ENCODE measurements at places on chromosomes 2 and 18.

GRCh38 chr2:121960251-121960650, 204.8 kb downstream of the TSN start:
- no peak for DNase-seq

DNA sequence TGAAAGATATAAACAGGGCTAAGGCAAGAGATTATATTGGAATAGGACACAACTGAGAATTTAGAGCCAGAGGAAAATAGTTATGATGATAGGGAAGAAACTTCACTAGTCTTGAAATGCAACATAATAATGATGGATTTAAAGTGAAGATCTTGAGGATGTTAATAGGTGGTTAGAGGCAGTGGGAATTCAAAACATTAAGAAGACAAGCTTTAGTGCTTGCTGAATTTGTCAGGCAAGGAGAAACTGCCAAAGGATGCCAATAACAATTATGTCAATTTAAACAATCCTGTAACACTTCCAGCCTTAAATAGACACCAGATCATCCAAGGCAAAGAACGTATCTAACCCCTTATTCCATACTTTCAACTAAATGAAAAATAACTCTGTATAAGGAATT, 330.1 kb downstream of the ERBB4 start:
- no peak for DNase-seq

GRCh38 chr2:145861940-145862339, 1342.0 kb upstream of the ZEB2 start:
- no peak for DNase-seq

GRCh38 chr18:50791599-50792438, 28.0 kb downstream of the MRO start:
- no peak for DNase-seq

GRCh38 chr2:60964651-60965498, 52.6 kb upstream of the PEX13 start:
- DNase-seq, result no peak

DNA sequence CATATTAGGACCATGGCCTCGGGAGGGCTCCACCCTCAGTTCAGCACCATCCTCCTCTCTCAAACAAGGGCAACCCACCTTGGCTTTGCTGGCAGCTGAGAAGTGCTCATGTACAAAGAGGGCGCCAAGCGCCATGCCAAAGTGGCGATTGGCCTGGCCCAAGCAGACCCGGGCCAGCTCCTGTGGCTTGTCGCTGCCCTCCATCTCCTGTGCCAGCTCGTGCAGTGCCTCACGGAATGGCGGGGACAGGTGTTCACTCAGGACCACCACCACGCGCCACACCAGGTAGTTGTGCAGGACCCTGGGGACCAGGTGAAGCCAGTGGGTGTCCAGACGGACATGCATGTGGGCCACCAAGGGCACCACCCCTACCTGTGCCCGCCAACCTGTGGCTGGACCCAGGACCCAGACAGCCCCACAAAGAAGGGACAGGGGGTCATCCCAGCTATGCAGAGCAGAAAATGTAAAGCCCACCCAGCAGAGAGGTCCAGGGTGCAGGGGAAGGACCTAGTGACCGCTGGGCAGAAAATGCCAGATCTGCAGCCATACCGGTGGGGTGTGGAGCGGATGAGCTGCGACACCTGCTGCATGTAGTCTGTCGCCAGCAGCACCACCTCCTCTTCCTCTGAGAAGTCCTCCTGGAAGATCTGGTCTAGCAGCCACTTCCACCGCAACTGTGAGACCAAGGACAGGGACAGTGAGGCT, 3.6 kb downstream of the ECEL1 start:
- DNase-seq, result no peak

GRCh38 chr18:41674506-41674905, 280.5 kb upstream of the PIK3C3 start:
- DNase-seq, result no peak

GRCh38 chr2:190068764-190069163, 6.2 kb upstream of the MSTN start:
- no peak for DNase-seq

GRCh38 chr18:77784759-77785379, 535.2 kb downstream of the GALR1 start:
- no peak for DNase-seq

GRCh38 chr18:61842146-61842545, 50.7 kb downstream of the RNF152 start:
- no peak for DNase-seq

GRCh38 chr2:235059161-235059560, 107.3 kb downstream of the SH3BP4 start:
- DNase-seq, result no peak

GRCh38 chr2:121626777-121627524, 22.3 kb downstream of the CLASP1 start:
- DNase-seq, result no peak

DNA sequence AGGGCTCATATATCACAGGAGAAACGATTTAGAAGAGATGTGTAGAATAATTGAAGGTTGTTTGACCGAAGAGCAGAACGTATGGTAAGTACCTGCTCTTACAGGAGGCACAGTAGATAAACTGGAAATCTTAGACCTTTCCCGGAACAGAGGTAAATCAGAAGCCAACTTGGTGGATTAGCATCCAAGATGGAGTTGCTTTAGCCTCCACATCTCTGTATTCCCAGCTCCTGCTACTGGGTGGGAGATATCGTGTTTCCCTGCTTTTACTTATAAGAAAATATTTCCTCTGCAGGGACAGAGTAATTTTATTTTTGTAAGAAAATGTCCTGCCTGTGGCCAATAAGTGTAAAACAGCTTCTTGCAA, 164.5 kb downstream of the SLC39A10 start:
- no peak for DNase-seq

DNA sequence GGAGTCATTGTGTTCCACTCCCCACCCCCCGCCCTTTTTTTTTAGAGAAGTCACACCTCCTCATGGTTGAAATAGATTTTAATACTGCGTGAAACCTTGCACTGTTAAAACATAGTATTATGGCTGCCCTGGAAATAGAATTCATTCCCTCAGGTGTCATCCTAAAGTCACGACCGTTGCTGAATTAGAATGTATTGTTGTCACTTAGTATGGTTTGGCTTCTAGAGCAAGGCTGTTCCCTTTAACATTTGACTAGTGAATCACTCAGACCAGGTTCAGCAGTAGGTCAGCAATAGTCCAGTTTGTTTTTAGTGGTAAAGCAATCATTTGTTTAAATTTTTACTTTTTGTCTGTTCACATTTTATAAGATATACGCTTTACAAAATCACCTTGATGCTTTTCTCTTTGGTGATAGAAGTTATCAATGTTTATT, 1.2 kb downstream of the BABAM2 start:
- no peak for DNase-seq

DNA sequence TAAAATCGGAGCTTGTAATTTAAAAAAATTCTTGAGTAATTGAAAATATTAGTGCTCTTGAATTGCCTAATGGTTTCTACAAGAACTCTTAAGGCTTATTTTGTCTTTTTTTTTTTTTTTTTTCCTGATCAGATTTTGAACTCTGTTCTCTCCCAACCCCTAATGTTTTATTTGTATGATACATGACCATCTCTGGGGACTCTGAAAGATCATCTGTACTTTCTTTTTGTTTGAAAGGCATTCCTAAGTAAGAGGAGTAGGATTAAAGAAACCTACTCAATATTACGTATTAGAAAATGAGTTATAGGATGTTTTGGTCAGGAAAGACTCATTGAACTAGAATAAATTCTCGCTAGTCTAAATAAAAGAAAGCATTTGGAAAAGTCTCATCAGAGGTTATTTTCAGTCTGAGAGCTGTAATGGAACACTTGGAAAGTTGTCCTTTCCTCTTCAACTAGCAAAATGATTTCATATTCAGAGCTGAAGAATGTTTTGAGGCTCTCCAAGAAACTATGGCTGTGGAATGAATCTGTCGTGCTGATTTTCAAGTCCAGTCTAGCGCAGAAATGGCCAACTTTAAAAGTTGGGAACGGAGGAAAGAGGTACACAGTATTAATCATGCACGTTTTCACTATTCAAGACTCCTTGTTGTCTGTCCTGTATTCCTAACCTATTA, 182.7 kb downstream of the PRPF40A start:
- DNase-seq, result no peak

DNA sequence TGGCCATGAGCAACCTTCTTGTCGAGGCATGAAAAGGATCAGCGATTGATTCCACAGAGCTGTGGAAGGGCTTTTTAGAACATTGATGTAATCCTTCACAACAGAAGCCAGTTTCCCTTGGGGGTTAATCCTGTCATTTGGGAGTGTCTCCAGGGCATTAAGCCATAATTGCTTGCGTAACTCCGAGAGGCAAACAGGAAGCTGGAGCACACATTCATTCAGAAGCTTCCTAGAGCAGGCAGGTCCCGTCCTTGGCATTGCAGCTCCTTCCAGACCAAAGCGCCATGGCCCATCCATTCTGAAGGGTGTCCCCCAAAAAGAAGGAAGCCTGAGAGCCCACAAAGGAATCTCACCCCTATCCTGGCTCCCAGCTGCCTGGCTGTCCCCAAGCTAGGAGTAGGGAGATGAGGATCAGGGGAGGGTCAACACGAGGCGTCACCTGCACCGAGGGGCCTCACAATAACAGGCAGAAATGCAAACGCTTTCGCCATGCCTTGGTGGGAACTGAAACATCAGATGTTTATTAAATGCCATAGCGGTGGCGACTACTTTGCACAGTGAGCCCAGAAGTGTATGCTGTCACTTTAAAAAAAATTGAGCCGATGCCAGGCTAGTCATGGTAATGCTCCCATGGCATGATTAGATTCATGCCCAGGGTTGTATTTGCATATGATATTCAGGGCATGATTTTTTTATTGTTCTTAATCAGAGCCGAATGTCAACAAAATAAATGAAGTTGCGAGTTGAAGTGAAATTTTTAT, 339.4 kb downstream of the BCL11A start:
- no peak for DNase-seq

DNA sequence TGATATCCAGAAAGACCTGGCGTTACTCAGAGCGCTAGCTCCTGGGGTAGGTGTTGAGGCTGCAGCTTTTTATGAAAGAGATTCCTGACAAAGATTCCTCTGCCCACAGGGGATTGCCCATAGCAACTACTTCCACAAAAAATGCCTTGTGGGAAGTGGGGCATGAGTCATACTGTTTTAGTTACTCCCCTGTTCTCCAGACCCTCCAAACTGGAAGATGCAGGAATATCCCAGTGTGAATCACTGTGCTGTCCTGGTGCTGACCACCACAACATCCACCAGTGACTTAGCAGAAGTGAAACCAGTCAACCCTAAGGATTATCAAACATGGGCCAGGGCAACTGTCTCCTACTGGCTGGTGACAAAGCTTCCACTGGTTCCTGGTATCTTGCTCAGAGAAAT, 61.8 kb downstream of the CDH2 start:
- no peak for DNase-seq

- DNase-seq, result no peak
Observed at GRCh38 chr18:4536447-4536846, 81.3 kb upstream of the DLGAP1 start.

- DNase-seq, result no peak
Observed at GRCh38 chr2:219664944-219665343, 37.5 kb downstream of the SLC4A3 start.

GRCh38 chr2:123917241-123917640, 107.8 kb upstream of the CNTNAP5 start:
- no peak for DNase-seq

GRCh38 chr2:47019961-47020681, 104.5 kb upstream of the MCFD2 start:
- no peak for DNase-seq

DNA sequence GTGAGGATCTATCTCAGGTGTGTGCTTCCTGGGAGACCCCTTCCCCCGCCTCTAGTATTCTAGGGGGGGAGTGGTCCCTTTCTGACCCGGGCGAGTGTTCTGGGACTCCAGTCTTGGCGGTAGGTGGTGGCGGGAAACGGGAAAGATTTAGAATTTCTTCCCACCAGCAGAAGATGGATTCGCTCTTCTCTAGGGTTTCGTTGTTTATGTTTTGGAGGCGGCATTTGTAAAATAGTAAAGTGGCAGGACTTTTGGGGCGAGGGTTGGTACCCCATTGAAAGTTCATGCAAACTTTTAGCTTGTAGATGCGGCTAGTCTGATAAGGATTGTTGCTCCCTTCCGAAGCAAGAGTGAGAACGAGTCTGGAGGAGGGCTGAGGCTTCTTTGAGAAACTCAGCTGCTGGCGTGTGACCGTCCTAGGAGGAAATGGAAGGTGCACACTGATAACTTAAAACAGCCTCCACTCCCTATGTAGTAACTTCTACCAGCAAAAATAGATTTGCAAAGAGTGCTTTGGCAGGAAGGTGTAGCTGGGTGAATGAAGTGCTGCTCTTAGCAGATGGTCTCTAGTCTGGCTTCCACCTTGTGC, 412 bp downstream of the GPD2 start:
- no peak for DNase-seq

DNA sequence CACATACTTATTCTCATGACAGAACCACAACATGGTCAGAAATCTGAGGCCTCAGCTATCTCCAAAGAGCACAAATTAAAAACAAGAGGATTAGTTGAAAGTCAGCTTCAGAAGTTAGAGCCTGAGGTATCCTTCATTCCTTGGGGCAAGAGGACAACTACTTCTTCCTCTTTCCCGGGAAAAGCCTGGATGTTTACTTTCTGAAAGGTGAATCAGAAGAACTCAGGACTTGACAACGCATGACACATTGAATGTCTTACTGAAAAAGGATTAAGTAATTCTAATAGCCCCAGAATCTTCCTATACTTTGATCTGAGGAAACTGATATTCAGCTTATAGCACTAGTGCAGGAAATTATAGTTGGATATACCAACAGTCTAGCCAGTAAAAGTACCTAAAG, 573.2 kb downstream of the METTL4 start:
- no peak for DNase-seq

GRCh38 chr2:46540496-46541331, 61.3 kb downstream of the TMEM247 start:
- no peak for DNase-seq

DNA sequence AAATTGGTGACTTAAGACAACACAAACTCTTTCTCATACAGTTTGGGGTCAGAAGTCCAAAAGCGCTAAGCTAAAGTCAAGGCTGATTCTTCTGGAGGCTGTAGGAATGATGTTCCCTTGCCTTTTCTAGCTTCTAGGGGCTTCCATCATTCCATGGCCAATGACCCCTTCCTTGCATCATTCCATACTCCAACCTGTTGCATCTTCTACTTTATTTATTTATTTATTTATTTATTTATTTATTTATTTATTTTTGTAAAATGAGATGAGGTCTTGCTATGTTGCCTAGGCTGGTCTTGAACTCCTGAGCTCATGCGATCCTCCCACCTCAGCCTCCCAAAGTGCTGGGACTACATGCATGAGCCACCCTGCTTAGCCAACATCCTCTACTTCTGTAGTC, 44.7 kb upstream of the C1D start:
- DNase-seq, result no peak

- no peak for DNase-seq
Observed at GRCh38 chr18:71936744-71937143, 607.4 kb downstream of the CBLN2 start.

DNA sequence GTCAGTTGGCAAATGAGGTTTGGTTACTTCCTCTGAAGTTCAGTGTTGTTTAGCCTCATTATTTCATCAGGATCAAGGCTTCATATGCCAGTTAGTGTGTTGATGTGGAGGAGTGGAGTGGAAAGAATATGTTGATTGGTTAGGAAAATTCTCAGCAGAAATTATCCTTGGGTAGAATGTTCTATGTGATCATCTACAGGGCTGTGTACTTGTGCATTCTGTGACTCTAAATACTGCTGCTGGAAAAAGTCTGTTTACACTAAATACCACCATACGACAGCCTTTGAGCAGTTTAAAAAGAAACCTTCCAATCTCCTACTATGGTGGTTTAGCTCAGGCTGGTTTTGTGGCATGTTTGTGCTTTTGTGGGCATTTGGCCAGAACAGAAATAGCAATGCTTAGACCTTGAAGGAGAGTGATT, 25.8 kb downstream of the CAB39 start:
- no peak for DNase-seq

GRCh38 chr2:65934992-65935629, 499.8 kb upstream of the MEIS1 start:
- no peak for DNase-seq
